Left renal cortex interstitium (tissue), 4 donors: ENCODE measurements at places on chromosomes 4 and X.

DNA sequence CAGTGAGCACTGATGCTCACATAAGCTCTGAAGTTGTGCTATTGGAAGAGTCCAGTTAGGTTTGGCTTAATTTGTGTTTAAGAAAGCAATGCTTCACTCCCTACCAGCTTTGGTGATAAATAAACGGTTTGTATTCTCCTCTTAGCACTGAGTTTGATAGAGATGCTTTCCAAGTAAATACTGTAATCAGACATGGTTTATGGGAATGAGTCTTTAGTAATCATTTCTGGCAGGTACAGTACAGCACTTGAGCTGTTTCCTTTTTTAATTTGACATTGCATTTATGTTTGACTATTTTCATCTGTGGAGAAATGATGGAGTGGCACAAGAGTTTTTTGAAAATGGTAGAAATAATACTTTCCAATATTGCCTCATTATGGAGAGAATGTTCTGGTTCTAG is 455.3 kb downstream of the ACTRT1 start:
- DNase-seq, result no peak

GRCh38 chr4:127708985-127709384 is 21.2 kb upstream of the SLC25A31 start:
- DNase-seq, result peak; percentile 17

GRCh38 chr4:89298788-89299152 is 8.8 kb downstream of the GPRIN3 start:
- DNase-seq, result no peak

DNA sequence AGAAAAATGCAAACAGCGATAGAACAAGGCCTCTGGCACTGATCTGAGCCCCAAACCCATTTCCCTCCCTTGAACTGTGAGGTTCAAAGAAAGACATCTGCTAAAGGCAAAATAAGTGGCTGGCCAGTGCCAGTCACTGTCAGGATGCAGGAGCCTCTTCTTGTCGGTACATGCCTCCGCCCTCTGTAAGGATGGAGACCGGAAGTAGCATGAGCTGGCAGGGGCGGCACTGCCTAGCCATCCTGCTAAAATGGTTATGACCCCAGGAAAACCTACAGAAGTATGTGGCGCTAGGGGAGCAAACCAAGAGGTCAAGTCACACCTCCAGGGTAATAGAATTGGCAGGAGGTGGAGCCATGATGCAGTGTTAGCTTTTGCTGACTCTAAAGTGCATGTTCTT is 180.3 kb downstream of the DCLK2 start:
- no peak for DNase-seq

GRCh38 chrX:55767100-55767499 is 49.6 kb downstream of the RRAGB start:
- no peak for DNase-seq

GRCh38 chr4:86403575-86403974 is 43.7 kb upstream of the MAPK10 start:
- no peak for DNase-seq

DNA sequence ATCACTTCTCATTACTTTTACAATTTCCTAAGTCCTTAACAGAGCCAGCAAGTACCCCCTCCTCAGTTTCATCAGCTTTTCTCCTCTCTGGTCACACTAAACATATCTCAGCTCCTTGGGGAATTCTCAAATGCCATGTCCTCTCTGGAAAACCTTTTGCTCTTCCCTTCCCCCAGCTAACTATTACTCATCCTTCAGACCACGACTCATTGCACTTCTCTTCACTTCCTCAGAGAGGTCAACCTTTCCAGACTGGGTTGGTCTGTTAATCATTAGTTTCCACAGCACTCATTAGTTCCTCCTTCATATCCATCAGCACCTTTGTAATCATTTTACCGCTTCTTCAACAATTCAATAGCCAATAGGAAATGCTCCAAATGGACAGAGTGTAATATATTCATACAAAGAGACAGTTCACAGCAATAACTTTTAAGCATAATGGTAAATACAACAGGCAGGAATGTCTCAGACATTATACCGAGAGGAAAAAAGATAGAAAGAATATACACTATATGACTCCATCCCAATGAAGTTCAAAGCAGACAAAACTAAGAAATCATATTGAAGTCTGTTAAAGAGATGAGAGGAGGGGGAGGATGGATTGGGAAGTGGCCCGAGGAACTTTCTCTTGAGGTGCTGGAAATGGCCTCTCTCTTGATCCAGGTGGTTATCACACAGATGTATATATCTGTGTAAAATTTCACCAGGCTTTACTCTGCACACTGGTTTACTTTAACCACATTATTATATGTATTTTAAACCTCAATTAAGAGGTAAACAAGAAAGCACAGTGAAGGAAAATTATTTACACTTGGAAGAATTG is 39.6 kb downstream of the DDX60L start:
- no peak for DNase-seq

- no peak for DNase-seq
These were observed 121.0 kb upstream of the TEX13D start for GRCh38 chrX:124211312-124211942.

DNA sequence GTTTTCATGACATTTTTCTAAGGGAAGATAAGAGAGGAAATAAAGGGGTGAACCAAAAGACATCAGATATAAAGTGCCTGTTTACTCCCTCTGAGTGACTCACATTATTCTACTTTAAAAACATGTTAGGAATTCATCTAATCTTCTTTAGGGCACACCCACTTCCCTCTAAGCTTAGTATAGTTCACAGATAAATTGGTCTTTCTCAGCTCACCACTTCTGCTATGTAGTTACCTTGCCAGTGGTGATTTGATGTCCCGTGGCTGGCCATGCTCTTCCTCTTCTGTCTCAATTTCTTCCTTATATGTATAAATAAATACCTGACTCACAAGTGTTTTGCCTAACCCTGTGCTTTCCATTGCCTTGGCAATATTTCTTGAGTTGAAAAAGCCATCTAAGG is 96.8 kb downstream of the PDLIM5 start:
- DNase-seq, result no peak

GRCh38 chrX:15843960-15844359 is 10.7 kb downstream of the AP1S2 start:
- no peak for DNase-seq

GRCh38 chr4:20046931-20047677 is 204.6 kb upstream of the SLIT2 start:
- DNase-seq, result no peak

DNA sequence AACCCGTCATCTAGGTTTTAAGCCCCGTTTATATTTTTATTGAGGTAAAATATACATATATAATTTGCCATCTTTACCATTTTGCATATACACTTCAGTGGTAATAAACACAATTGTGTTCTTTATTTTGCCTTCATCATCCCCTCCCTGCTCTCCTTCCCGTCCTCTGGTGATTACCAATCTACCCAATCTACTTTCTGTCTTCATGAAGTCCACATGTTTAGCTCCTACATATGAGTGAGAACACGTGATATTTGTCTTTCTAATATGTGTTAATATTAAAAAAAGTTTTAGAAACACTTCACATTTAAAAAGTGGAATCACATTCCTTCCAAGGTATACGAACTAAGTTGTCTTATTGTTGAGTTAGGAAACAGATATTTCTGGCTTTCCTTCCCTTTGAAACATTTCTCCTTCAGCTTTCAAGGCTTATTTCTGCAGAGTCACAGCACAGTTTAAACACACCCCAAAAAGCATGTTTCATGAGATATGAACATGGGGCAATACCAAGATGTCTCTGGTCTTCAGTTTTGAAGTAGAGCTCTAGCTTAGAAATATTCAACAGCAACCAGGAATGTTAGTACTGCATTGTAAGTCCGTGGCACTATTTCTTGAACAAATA is 35.9 kb downstream of the GYPA start:
- no peak for DNase-seq

- DNase-seq, result no peak
These were observed 13.3 kb upstream of the UBA1 start for GRCh38 chrX:47180346-47180745.

GRCh38 chrX:129116676-129117470 is 406.4 kb downstream of the SMARCA1 start:
- DNase-seq, result no peak

- DNase-seq, result no peak
These were observed 59.7 kb downstream of the HADH start for GRCh38 chr4:108049406-108049805.

- no peak for DNase-seq
These were observed 14.6 kb downstream of the PLP1 start for GRCh38 chrX:103791228-103791627.

- DNase-seq, result no peak
These were observed 23.5 kb upstream of the PDE6B start for GRCh38 chr4:601612-602558.

GRCh38 chr4:107564326-107564725 is 155.7 kb downstream of the PAPSS1 start:
- no peak for DNase-seq

DNA sequence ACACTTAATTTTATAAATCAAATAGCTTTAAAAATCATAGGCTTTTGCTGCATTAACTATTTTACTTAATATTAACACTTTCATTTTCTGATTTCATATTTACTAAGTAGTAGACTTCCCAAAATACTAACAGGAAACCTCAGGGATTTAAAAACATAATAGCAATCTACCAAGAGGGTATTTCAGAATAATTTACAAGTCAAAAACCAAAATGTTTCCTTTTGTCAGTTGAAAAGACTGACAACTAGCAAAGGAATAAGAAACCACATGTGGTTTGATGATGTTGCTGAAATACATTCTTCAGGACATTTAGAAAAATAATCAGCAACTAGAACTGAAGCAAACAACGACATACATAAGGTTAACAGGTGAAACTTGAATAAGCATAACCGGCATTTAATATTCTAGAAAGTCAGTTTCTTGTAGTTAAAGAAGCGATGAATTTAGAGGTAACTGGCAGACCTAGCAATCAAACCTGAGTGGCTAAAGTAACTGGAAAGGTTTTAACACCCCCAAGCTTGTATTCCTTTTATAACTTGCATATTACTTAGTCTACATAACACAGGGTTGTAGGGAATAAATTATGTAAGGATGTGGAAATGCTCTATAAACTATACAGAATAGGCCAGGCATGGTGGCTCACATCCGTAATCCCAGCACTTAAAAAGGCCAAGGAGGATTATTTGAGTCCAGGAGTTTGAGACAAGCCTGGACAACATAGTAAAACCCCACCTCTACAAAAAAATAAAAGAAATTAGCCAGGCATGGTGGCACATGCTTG is 40.0 kb downstream of the DHX15 start:
- no peak for DNase-seq

DNA sequence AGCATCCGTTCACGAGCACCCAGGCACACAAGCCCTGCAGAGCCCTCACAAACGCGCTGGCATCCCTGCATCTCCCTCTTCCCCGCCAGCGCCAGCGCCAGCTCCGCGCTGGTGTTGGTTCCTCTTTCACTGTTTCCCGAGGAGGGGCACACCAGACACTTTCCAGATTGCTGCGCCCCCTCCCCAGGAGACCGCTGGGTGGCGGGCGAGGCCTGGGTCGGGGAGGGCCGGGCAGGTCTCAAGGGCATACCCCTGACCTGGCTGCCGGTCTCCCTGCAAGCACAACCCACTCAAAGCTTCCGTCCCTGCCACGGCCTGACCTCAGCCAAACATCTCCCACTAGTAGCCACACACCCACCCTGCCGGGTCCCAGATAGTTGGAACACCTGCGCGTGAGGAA is 2.2 kb upstream of the NKX1-1 start:
- no peak for DNase-seq

DNA sequence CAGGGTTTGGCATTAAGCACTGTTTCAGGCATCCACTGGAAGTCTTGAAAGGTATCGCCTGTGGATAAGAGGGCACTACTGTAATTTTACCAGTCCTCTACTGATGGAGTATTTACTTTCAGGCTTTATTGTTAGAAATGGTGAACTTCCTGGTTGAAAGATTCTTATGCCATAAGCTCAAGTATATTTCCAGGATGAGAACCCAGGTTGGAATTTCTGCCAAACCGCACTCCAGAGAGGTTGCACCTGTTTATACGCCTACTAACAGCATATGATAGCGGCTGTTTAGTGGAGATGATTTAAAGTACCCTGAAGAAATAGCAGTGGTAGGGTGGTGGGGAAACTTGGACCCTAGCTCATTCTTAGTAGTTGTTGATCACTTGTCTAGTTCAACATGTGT is 9.9 kb downstream of the FNIP2 start:
- DNase-seq, result no peak

DNA sequence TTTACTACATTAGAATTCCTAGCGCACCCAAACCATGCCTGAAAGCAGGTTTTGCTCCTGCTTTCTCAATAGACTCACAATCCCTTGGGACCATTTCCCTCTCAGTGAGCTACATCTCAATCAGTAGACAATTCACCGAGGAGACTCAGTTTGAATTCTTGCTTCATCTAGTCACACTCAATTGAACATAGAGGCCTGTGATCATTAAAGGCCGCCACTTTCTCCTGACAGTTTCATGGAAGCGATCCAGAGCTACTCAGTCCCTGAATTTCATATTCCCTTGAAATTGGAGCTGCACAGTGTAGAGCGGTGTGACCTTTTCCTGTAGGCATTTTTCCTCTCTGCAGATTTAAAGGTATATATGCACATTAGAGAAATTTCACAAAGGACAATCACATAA is 193.9 kb upstream of the SPOCK3 start:
- peak; percentile 4 for DNase-seq

DNA sequence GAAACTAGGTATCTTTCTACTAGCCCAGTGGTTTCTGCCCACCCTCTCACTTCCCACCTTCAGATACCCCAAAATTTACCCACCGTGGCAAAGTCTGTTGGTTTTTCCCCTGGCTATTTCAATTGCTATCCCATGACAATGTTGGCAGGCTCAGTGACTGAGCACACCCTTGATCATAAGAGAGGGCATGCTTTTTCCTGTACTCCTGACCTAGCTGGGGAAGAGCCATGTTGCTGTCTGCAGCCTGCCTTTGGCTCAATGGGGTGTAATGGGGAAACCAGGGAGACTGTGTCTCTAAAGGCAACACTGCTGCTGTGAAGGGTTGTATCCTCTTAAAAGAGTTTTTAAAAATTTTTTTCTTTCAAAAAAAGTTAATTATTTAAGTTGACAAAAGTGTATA is 90.4 kb upstream of the CITED1 start:
- DNase-seq, result no peak
